Stimulated activated CD4-positive, alpha-beta T cell treated with anti-CD3 and anti-CD28 coated beads, Interleukin-1b, Interleukin-23, amount 100 ng/mL, for 24 hours (primary cell): ENCODE measurements at places on chromosomes 1 and 21.

DNA sequence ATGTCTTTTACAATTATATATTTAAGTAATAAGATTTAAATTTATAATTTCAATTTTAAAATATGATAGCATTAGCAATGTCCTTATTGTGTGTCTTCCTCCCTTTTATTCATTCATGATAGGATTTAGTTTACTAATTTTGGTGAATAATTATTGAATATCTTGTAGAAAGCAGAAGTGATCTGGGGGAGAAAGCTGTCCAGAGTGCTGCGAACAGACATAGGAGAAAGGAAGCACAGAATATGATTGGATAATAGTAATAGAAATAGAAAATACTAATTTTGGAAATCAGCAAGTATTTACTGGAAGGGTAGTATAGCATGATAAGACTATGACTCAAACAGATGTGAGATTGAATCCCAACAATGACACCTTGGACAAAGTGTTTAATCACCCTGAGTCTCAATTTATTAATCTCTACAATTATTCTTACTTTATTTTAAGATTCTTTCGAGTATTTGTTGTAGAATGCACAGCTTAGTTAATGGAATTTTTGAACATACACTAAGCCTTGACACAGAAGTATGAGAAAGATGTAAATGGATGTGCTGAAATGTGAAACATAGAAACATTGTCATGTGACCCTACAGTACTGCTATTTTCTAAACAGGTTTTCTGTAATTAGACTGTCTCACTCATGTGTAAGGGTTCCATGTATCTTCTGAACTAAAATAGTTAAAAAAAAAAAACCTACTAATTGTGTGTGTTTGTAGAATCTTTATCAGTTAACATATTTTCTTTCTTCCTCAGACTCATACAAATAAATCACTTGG, 7.9 kb downstream of the SH3GLB1 start:
- DNase-seq = no peak

DNA sequence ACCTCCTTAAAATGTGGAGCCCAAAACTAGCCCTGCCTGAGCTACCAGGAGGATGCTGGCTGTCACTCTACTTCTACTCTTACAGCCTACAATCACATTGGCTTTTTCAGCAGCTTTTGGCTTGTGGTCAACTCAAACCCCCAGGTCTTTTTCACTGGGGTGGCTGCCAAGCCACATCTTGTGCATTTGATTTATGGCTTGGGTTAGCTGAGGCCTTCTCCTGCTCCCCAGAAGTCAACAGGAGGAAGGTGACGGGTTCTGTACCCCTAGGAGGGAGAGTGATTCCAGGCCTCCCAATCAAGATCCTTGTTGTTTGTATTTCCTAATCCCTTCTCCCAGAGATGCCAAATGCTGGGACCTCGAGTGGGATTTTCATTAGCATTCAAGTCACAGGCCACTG, 124.3 kb downstream of the LACTBL1 start:
- no peak for DNase-seq

DNA sequence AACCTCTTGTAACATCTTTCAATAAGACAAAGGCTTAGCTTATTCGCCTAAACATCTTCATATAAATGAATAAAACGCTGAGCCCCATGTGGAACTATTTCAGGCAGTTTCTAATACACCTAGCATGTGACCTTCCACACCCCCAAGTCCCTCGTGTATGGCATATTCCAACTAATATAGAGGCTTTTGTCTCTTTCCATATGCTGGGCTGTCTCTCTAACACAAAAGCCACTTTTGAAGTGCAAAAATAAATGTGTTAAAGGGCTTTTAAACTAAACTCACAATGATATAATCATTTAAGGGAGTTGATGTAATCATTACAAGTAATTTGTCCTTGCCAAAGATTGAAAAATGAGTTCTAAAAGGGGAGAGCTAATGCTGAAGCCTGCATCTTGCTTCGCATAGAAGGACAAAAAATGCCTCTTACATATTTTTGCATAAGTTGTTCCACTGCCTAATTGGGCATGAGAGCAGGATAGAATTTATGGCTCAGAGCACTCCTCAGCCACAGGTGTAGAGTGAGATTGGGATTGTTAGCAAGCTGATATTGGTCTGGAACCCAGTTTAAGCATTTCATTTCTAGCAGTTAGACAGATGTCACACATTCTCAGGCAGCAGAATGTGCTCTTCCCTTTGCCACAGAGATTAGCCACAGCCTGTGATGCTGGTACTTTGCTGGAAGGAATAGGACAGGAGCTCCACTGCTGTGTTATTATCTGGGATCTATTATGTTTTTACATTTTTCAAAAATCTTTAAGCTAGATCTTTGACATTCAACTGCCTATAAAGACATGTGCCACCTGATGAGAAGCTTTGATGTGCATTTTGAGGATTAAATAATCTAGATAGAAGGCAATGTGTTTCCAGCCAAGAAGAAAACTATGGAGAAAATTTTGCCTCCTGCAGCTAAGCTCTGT, 1044.4 kb downstream of the ADGRL2 start:
- DNase-seq = no peak

DNA sequence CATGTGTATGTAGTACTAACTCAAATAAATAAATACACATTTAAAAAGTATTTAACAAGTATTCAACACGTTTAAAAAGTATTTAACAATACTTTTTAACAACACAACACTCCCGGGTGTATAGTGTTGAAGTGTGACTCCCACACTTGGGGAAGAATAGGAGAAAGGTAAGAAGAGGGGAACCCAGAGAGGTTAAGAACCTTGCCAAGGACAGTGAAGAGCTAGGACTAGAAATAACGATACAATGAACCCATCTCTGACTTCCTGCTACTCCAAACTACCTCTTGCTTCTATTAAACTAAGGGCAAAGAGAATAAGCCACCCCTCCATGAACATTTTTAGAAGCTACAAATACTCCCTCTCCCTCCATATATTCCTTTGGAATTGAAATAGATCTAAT, 1.7 kb upstream of the GFI1 start:
- no peak for DNase-seq

DNA sequence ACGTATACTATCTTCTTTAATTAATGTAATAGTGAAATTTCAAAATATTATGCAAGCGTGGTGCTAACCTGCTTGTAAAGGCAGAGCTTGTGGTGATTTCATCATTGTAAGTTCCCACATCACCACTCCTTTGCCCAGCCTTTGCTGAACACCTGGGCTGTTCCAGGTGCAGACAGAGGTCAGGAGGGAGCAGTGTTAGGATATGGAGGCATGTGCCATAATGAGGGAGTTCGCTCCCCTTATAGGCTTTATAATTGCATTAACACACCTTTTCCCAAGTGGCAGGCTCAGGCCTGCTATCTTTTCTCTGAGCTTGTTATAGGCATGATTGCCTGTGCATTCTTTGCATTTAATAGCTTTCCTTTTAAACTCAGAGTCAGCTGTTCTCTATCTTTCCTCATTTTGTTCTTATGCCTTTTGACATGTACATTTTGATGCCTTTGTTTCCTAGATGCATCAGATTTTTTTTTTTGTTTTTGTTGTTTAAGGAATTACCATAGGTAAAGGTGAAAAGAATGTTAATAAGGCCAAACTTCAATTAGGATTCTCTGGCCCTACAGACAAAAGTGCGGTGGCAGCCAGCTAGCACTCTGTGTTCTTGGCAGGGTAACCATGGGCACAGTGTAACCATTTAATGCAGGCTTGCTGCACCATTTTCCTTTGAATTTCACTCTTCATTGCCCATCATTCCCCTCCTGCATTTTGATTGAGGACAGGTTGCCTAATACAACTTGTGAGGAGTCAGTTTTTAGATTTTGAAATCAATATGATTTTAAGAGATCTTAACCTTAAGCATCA, 12.6 kb downstream of the NPL start:
- DNase-seq = no peak
